ENCODE measurements at places on chromosomes 5 and 9. TPM values are rescaled to one million over a fixed set of nuclear protein-coding genes. Genes with fewer than 3 reads are reported as not detected.

Gene C7
- total RNA-seq: 0.83 TPM

Gene RAD23B
- 141 TPM for total RNA-seq

Gene FYB1
- under 0.01 TPM for total RNA-seq

Gene ZBTB34
- total RNA-seq: 10.0 TPM

Gene POC5
- total RNA-seq: 7.3 TPM

Gene PCDHGB7
- total RNA-seq: 16.4 TPM

All from smooth muscle cell of trachea (primary cell).